Activated T-cell treated with anti-CD3 and anti-CD28 coated beads, Interleukin-2, amount 50 U/mL, for 48 hours (primary cell): ENCODE measurements at places on chromosomes 4 and X.
A peak's percentile ranks its signal among the peaks of the same experiment; 100 is the strongest.

- DNase-seq: no peak
Observed at GRCh38 chr4:106806158-106806797, 229.8 kb downstream of the DKK2 start.

GRCh38 chr4:158513256-158513655, 8.4 kb upstream of the RXFP1 start:
- no peak for DNase-seq

GRCh38 chr4:107876099-107876498, 51.4 kb downstream of the SGMS2 start:
- DNase-seq: no peak

DNA sequence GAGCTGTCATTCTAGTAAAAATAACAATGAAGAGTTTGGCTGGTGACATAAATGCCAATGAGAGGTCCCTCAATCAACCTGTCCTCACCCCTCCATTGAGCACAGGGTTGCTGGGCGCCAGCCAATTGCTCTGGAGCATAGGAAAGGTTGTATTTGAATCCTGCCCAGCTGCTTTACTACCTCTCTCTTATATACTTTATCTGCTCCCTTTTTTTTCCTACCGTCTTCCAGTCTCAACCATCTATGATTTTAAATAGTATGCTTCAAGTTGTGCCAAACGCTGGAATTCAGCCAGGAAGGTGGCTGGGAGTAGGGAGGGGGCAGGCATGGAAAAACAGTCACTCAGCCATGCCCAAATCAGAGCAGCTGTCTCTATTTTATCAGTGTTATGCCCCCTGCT, 153.8 kb downstream of the NR3C2 start:
- no peak for DNase-seq

DNA sequence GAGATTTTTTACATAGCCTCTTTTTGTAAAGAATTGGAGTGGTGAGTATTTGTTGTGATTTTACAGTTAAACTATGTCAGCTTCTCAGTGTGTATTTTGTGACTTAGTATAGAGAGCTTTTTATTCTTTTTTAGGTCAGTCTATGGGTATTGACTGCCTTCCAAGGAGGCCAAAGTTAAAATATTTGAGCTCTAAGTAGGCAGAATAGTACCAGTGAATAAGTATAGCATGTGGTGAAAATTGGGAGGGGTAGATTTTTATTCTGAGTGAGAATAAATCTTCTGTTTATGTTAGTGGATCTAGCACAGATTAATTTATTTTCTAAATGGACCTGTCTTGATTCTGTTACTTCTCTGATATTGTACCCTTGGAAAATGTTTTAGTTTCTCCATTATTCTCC, 37.5 kb downstream of the HERC3 start:
- DNase-seq: no peak

DNA sequence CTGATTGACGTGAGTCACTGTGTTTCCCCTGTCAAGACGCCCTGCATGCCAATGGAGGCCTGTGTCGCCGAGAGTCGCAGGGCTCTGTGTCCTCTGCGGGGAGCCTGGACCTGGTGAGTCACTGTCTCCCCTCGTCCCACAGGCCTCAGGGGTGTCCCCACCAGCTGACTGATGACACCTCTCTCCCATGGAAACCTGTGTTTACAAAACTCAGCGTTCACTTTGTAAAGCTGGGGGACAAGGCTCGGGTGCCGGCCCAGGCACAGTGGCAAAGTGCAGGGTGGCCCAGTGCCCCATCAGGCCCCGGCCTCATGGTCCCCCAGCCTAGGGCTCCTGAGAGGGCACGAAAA, 21.2 kb upstream of the HGFAC start:
- no peak for DNase-seq

GRCh38 chr4:67394879-67395278, 150.4 kb downstream of the CENPC start:
- DNase-seq: no peak

- no peak for DNase-seq
Observed at GRCh38 chr4:4480685-4481398, 61.0 kb downstream of the STX18 start.

DNA sequence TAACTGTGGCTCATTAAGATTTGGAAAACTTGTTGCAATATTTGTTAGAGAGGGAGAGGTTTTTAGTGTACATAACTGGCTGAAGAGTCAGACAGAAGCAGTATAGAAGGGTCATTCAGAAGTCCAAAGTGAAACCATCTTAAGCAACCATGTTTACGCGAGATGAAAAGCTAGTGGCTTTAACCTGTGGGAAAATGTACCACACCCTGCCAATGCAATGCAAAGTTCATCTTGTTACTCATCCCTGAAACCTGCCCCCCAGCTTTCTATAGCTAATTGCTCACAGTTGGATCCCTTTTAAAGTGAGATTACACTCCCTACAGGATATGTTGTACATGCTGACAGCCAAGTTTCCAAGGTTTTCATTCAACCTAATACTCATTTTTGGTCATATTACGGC, 96.7 kb upstream of the RAPGEF2 start:
- DNase-seq: no peak

GRCh38 chrX:41031256-41031967, 53.8 kb upstream of the USP9X start:
- DNase-seq: no peak

DNA sequence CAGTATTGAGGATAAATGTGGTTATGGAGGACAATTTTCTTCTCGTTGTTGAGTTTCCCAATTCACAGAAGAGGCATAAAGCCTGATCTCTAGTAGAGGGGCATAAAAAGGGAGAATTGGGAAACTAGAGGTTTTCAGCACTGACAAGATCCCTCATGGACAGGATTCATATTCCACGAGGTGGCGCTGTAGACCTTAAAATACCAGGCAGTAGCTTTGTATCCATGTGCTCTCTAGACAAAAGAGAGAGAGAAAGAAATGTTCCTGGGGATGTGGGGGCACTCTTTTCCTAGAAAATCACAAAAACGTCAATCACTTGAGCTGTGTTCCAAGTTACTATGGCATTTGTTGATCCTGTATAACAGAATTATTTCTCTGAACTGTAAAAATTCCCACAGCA, 128.3 kb downstream of the MAGEE1 start:
- DNase-seq: peak; percentile 22

DNA sequence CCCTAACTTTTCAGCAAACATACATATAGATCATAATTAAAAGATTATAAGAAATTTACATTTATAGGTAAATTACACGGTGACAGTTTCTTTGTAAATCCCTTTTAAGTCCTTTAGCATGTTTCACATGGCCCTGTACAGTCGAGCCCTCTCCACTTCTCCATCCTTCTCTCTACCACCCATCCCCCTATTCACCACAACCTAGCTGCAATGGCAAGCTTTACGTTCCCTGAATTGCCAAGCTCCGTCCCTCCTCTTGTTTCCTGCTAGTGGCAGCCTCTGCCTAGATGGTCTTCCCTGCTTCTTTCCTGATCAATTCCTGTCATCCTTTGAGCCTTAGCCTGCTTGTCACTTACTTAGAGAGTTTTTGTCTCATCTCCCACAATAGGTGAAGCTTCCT, 116.2 kb downstream of the TMA16 start:
- no peak for DNase-seq

DNA sequence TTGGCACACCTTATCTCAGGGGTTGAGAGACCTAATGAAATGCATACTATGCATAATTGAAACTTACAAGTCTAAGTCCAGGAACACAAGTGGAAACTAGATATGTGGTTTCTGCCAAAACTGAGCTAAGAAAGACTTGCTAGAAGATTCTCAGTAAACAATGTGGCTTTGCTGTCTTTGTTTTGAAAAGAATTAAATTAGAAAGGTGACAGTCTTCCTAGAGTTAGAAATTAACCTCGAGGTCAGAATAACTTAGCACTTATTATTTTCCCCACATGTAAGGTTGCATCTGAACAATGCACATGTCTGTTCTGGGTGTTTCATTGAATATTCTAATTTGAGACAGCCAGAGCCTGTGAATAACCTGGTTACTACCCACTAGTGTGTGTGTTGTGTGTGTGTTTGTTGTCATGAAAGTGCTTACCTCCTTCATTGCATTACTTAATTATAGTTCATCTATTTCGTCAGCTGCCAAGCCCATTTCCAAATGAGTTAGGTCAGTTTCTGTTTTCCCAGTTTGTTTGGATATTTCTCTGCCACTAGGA, 1.5 kb downstream of the EREG start:
- DNase-seq: no peak

- DNase-seq: no peak
Observed at GRCh38 chr4:174444390-174444789, 77.9 kb downstream of the HPGD start.

DNA sequence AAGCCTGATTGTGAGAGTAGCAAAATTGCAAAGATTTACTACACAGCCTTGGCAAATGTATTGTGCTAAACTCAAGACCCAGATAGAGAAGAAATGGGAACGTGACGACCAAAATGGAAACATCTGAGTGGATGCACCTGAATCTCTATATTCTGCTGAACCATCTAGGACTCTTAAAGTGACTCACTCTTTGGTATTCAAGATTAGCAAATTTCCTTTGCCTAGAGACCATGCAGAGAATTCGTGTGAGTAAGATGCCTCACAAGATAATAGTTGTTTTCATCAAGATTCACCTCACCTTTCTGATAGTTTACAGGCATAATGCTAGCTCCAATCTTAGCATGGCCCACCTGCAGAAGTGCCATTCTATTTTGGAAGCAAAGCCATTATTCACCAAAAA, 14.4 kb upstream of the ATOH1 start:
- no peak for DNase-seq

DNA sequence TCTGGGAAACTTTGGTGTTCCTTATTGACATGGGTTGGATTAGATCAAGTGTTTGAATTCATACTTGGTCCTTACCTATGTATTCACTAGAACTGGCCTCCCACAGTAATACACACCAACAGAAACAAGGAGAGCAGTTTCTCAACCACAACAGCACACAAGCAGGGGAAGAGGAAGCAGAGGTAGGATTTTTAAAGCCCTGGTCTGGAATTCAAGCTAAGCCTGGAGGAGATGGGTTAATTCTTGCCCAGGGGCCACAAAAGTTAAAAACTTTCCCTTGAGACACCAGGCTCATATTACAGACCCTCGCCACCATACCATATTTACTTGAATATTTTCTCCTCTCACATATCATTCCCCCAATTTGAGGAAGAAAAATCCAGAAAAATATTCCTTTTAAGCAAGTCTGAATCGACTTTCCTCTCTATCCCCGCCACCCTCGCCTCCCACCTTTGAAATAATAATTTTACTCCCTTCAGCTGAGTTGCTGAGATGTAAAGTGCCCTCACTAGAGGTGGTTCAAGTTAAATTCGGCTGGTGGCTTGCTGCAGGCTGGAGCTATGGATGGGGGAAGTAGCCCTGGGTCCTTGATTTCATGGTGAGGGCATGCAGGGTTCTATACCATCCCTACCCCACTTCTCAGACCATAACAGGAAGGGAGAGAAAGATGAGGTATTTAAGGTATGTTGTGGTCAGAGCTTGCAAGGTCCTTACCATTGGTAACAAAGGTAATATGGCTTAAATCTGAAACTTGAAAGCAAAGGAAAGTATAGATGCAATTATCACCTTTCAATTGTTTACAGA, 440.2 kb downstream of the INPP4B start:
- DNase-seq: no peak

- no peak for DNase-seq
Observed at GRCh38 chr4:15110120-15110571, 107.9 kb downstream of the CPEB2 start.

GRCh38 chrX:155611302-155611701, 1.4 kb downstream of the TMLHE start:
- no peak for DNase-seq

GRCh38 chr4:67234296-67234695, 311.0 kb downstream of the CENPC start:
- no peak for DNase-seq

GRCh38 chr4:79848329-79848728, 224.7 kb downstream of the ANTXR2 start:
- DNase-seq: no peak

- DNase-seq: no peak
Observed at GRCh38 chr4:36651253-36651652, 369.8 kb downstream of the DTHD1 start.

GRCh38 chrX:134685668-134686067, 27.4 kb upstream of the PLAC1 start:
- DNase-seq: no peak

GRCh38 chrX:10052906-10053625, 85.9 kb downstream of the CLDN34 start:
- no peak for DNase-seq

DNA sequence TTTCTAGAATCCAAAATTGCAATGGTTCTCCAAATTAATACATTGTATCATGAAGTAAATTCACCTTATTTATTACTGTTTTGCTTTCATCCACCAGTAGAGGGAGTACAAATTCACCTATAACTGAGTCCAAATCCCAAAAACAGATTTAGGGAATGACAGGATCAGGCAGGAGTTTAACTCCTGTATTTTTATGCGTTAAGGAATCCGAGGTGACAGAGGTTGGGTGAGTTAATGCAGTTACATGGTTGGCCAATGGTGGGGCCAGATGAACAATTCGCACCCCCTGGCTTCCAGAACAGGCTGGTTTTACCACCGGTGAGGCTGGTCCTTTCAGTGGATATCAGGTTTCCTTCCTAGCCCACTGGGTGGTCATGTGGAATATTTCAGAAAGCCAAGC, 82.4 kb downstream of the MTNR1A start:
- no peak for DNase-seq

GRCh38 chr4:96637971-96638412, 798.1 kb downstream of the PDHA2 start:
- DNase-seq: no peak

GRCh38 chrX:68462653-68463052, 29.4 kb upstream of the OPHN1 start:
- no peak for DNase-seq

DNA sequence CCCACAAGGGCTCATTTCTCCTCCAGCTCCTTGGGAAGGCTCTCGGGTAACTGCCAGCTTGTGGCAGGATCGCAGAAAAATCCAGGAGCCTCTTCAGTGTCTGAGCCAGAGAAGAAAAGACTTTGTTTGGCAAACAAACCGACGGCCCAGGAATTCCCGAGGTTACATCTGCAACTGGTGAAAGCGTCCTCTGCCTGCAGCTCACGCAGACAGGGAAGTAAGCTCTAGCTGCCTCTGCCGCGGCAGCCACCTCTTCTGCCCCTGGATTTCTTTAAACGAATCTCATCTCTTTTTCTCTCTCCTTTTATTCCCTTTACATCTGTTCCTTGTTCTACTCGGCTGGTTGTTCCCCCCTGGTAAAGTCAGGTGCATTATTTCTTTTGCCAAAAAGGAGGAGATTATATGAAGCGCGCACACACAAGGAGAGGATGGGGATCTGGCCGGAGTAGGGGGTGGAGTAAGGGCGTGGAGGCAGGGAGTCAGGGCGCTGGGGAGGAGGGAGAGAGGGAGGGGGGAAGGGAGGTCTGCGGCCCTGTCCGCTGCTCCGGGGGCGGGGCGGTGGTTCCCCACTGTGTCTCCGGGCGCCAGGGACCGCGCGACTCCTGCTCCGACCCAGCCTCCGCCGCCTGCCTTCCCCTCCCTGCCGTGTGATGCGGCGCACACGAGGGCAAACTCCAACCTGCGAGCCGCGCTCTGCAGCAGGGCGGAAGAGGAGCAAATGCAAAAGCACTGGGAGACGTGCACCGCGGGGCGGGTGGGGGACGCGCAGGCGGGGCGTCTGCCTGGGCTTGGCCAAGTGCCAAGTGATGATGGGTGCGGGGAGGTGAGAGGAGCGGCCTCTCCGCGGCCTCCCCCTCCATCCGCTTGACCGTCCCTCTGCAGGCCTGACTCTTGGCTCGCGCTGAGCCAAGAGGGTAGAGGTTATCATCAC, at the start of gene DCHS2:
DCHS2 (minus strand) TSS at position 459 of the 931 bp plus-strand sequence; CDS start at position 15, 444 bp downstream.
- peak; percentile 42 for DNase-seq
